ENCODE measurements at places on chromosomes 2 and 18.

DNA sequence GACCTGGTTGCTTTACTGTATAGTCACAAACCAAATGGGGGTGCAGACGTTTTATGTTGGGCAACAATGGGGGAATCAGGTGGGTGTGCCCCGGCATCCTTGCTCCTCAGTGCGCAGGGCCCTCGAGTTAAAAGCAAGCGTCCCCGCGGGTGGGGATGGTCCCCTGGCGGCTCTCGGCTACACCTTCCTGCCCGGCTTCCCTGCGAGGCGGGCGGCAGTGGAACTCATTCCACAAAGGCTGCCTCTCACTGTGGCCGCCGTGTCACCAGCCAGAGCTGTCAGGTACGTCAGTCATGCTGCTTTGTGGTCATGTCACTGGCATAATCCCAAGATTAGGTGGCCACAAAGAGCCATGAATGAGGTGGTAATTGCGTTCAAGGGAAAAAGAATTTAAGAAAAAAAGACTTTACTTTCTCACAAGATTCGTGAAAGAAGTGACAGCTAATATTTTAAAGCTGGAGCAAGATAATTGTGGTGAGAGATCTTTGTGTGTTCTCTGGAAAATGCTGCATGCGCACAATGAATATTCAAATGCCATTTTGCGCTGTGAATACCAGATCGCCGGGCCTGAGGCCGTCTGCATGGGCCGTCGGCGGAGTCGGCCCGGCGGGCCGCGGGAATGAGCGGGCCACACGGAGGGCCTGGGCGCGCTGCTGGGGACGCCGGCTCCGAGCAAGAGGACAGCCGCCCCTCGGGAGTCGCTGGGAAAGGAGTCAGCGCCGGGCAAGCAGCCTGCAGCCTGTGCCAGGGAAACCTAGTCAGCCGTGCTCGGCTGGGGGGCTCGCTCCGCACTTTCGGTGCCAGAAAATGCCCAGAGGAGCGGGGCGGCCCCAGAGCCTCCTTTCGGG, 82.3 kb upstream of the LDLRAD4 start:
- no peak for DNase-seq

- DNase-seq = no peak
These were observed 117.9 kb downstream of the ARHGAP15 start for GRCh38 chr2:143246815-143247744.

DNA sequence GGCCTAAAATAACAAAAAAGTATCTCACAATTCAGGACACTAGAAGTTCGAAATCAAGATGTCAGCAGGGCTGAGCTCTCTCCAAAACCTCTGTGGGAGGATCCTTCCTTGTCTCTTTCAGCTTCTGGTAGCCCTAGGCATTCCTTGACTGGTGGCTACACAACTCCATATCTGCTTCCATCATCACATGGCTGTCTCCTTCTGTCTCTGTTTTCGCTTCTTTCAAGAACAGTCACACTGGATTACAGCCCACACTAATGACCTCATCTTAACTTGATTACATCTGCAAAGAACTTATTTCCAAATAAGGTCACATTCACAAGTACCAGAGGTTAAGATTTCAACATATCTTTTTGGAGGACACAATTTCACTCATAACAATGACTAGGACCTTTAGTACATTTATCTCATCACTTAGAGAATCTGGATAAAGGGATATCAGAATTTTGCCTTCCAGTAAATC, 275.2 kb downstream of the IRS1 start:
- DNase-seq = no peak

DNA sequence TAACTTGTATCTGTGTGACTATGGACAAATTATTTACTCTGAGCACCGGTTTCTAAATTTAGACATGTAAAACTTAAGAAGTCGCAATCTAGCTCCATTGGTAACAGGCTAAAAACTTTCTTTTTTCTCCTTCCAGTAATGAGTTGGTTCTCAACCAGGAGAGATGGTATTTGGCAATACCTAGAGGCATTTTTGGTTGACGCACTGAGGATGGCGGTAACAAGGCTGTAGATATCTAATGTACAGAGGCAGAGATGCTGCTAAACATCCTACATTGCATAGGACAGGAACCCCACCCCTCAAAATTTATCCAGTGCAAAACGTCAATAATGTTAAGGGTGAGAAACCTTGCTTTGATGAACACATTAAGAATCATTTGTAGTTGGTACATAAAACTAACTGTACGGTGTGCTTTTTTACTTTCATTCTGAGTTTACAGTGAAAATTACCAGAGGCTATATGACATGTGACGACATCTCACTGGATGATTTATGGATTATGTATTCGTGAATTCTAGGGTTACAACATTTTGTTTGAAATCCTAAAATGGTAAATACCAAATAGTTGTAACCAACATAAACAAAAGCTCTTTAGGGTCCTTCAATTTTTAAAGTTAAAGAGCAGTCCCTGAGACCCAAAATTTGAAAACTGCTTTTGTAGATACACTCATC, 91.3 kb downstream of the TLK1 start:
- no peak for DNase-seq

DNA sequence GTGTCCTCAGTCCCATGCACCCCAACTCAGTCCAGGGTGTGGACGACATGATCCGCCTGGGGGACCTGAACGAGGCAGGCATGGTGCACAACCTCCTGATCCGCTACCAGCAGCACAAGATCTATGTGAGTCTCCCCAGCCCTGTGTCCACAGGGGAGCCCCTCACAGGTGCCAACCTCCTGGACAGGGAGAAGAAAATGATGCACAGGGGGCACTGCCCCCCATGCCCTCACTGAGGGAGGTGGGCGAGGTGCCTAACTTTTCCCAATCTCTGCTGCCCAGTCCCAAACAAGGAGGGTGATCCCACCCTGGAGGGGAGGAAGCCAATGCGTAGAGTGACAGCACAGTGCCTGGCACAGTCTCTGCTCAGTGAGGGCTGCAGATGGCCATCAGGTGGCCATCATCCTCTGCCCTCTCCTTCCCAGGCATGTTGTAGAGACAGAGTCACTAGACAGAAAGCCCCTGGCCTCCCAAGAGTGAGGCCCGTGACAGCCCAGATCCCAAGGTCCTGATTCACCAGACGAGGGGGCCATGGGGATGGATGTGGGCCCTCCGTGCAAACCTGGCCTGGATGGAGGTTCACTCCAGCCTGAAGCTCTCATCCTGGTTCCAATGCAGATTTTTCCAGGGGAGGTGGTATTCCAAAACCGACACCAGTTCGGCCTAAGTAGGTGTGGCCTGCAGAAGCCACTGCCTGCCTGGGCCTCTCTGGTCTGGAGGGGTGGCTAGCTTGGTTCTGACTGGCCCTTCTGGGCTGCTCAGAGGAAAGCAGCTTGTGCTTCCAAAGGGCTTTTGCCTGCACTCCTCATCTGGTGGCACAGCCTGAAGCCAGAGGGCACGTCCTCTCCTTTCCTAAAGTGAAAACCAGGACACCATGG, 30.0 kb downstream of the MYO7B start:
- no peak for DNase-seq

DNA sequence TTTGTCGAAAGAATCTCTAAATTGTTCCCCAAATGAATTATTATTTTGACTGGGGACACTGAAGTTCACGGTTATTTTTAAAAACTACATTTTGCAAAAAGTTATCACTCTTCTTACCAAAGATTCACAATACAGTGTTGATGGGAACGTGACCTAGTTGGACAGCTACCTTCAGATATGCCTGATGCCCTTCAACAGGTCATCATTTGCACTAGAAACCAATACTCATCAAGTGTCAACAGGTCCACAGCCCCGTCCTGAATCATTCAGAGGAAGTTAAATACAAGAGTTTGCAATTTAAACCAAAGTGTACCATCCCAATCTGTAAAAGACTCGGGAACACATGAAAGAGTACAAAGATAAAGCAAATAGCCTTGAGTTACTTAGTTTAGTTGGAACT, 28.3 kb downstream of the BCL2 start:
- no peak for DNase-seq

GRCh38 chr18:48374423-48375149, 34.6 kb downstream of the ZBTB7C start:
- no peak for DNase-seq

DNA sequence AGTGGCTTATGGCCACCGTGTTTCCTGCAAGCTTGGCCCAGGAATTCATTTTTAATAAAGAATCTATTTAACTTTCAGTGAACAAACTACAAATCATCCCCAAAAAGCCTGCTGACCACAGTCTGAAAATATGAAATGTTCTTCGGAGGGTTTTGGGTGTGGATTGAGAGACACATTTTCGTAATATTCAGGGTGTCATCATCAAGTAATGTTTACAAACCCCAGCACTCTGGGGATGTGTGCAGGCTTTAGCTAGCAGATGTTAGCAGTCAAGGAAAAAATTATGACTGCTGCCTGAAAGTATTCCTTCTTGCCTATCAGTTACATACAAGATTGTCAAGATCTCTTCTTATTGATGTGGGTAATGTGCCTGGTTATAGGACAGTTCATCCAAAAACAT, 143.9 kb upstream of the FN1 start:
- DNase-seq = no peak

- DNase-seq = no peak
These were observed 20.1 kb downstream of the SLC66A3 start for GRCh38 chr2:11175293-11175795.

GRCh38 chr2:158297120-158297519, 159.4 kb downstream of the CCDC148 start:
- DNase-seq = no peak

DNA sequence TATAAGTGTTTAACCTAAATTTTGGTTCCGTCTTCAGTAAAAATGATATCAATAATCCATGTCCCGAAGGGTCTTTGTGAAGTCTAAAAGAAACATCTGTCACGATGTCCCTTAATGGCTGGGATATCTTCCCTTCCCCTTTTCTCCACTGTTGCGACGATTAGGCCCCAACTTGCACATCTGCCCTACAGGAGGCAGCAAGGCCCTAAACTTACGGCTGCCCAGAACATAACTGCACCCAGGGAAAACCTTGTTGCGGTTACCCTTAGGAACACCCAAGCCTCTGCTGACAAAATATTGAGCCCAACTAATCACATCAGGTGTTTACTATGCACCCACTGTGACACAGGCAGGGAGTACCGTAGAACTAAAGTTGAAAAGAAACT, 1.3 kb upstream of the SMAD2 start:
- DNase-seq = no peak

DNA sequence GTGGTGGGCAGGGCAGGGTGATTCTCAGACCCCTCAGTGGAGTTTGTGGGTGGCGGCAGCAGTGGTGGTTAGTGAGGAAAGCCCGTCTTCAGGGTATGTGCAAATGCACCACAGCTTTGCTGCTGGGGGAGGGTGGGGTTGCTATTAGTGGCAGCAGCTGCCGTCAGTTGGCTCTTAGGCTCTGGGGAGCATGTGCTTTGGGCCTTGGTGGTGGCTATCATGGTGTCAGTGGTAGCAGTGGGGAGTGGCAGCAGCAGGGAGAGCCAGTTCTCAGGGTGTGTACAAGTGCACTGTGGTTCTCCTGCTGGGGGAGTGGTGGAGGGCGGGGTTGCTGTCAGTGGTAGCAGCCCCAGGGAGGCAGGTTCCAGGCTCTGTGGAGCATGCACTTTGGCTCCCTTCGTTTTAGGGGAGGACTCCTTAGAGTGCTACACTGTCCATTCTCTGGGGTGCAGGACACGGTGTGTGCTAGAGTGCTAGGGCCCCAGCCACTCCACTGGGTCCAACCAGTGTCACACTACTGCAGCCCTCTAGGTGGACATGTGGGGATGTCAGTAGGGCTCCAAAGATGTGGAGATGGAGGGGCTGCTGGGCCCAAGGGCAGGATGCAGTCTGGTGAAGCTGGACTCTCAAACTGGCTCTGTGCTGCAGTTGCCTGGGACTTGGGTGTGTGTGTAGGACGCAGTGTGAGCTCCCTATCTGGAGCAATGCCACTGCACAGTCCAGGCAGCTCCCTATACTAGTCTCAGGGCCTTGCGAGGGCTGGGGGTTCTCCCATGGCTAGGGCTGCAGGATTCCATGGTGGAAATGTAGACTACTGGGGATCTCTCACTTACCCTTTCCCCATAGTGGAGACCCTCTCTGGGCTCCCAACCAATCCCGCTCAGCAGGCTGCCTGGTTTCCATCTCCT, 45.3 kb downstream of the ADCYAP1 start:
- DNase-seq = no peak

- DNase-seq = no peak
These were observed 261.6 kb downstream of the LTBP1 start for GRCh38 chr2:33208400-33208799.

GRCh38 chr2:231957913-231958763, 3.4 kb upstream of the DIS3L2 start:
- no peak for DNase-seq
